ENCODE measurements at places on chromosomes 6 and 20.
A peak's percentile ranks its signal among the peaks of the same experiment; 100 is the strongest.

DNA sequence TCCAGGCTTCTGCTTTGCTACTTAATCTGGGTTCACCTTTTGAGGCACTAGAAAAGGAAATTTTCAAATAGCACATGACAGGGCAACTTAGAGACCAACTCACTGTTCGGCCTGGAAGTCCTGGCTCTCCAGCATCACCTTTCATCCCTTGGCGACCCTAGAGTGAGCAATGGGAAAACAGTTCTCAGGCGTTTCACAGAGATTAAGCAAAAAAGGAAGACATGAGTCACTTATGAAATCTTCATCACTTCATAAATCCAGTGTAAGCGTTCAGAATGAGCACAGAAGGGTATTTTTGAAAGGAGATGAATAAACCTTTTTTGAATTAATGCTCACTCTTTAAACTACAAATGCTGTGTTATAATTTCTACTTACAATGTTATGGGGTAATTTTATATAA, 104.0 kb downstream of the COL12A1 start:
- no peaks in the 10 kb centered on the region for H3K4me1 ChIP-seq
- H3K4me3 ChIP-seq: no peak overlapping the region
- no peak overlapping the region for H3K27ac ChIP-seq
- no peaks in the 10 kb centered on the region for H3K27me3 ChIP-seq

GRCh38 chr6:150276937-150277742, 91.7 kb upstream of the IYD start:
- DNase-seq: peak; percentile 20
- no peaks in the 10 kb centered on the region for H3K4me1 ChIP-seq
- H3K36me3 ChIP-seq: no peaks in the 10 kb centered on the region
- H3K27ac ChIP-seq: no peak overlapping the region

DNA sequence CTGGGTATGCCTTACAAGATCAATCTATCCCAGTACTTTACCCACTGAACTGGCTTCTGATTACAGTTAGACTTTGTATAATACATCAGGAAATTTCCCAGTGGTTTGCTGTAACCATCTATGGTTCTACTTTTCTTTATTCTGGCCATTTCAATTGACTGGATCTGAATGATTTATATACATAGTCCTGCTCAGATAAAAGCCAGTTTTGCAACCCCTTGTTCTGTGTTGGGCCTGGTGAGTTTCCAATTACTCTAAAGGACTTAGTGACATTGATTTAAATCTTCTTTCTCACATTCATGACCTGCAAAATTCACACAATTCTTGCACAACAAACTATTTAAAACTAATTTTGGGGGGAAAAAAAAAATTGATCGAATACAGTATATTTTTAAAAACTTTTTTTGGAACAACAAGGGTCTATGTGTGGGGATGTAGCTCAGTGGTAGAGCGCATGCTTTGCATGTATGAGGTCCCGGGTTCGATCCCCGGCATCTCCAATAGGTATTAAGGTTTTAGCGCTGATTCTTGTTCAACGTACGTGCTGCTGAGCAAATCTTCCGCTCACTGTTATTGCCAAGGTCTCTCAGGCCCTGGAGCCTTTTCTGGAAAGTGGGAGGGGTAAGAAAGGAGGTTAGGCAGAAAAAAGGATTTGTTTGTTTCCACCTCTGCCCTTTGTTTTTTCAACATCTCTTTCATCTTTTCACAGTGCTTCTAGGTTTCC, 117.5 kb downstream of the GPX5 start:
- H3K4me1 ChIP-seq: no peaks in the 10 kb centered on the region
- no peak for DNase-seq
- no peaks in the 10 kb centered on the region for H3K27me3 ChIP-seq

DNA sequence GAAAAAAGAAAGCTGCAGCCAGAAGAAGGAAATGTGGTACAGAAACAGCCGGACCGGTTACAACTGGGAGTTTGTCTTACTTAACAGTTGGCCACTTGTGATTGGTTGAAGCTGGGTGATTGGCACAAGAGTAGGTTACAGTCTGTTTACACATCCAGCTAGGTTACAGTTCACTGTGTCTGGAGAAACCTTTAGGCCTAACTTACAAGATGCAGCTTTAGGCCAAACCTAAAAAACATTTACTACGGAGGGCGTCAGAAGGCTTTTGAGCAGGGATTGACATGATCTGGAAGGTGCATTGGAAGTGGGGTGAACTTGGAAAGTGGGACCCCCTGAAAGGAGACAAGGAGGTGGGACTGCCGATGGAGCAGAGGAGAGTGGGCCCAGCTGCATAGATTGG, 122.3 kb downstream of the BANF2 start:
- no peaks in the 10 kb centered on the region for H3K36me3 ChIP-seq
- H3K27me3 ChIP-seq: no peaks in the 10 kb centered on the region
- DNase-seq: peak; percentile 79
- no peaks in the 10 kb centered on the region for H3K4me1 ChIP-seq
- no peak overlapping the region for H3K27ac ChIP-seq

- no peak for DNase-seq
- no peak overlapping the region for H3K27ac ChIP-seq
- peaks cover 7% of the 10 kb centered on the region for H3K4me1 ChIP-seq
- H3K36me3 ChIP-seq: no peaks in the 10 kb centered on the region
Measured at GRCh38 chr6:3226481-3227362, 731 bp downstream of the TUBB2B start.

DNA sequence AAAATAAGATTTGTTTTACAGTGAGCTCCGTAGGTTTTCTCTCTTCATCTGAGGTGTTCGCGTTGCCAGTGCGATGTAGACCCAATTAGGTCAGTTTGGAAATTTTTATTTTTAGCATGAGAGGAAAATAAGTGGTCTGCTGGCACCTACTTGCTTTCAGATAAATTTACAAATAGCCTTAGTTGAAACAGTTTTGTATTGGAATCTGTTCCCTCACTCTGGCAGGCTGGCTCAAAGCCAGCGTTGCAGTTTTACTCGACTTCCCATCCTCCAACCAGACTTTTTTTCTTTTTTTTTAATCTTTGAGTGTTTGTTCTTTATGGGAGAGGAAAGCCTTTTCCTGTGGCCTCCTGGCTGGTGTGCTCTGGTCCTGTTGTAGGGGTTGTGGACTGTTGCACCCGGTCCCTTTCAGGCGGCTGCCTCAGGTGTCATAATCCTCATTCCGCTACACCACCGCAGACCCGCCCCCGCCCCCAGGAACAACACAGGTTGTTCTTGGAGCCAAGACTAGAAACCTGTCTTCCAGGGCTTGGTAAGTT, 46.7 kb downstream of the TIAM2 start:
- no peak overlapping the region for H3K4me3 ChIP-seq
- DNase-seq: no peak
- no peaks in the 10 kb centered on the region for H3K27me3 ChIP-seq
- H3K4me1 ChIP-seq: peaks cover 3% of the 10 kb centered on the region

- no peak overlapping the region for H3K4me3 ChIP-seq
- H3K27me3 ChIP-seq: no peaks in the 10 kb centered on the region
- H3K4me1 ChIP-seq: no peaks in the 10 kb centered on the region
Measured at GRCh38 chr20:19482726-19483125, 270.3 kb downstream of the SLC24A3 start.

DNA sequence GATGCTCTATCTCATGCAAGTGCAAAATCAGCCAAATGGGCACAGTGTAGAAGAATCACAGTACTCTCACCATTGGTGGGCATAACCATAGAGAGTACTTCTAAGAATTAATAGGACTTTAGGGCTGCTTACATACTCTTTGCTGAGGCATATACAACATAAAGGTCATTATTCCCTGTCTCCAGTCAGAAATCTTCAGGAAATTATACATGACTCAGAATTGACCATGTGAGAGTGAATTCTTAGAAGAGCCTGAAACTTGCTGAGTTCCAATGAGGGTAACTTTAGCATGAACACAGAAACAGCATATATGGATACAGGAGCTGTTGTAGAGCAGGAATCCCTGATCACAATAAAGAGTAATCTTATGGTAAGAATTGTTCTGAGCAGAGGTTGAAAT, 498.7 kb downstream of the TENT5A start:
- no peaks in the 10 kb centered on the region for H3K36me3 ChIP-seq
- H3K27me3 ChIP-seq: no peaks in the 10 kb centered on the region
- DNase-seq: no peak
- H3K4me3 ChIP-seq: no peak overlapping the region
- H3K4me1 ChIP-seq: no peaks in the 10 kb centered on the region

DNA sequence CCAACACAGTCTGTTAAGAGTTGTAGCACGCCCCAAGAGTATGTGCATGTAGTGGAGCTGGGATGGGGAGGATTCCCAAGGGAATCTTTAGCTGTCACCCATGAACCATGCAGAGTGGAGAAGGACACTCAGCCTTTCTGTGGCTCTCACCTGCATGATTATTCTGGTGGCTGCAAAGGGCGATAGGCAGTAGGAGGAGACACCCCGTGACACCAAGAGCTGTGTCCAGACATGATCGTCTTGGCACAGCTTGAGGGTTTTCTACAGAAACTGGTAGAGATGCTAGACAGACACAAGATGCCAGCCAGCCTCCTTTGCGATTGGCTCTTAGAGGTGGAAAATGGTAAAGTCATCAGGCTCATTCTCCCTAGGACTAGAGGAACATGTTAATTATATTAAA, 3.1 kb upstream of the CSE1L start:
- H3K27ac ChIP-seq: no peak overlapping the region
- H3K36me3 ChIP-seq: no peaks in the 10 kb centered on the region
- peak; percentile 10 for DNase-seq
- no peaks in the 10 kb centered on the region for H3K4me1 ChIP-seq

- no peaks in the 10 kb centered on the region for H3K27me3 ChIP-seq
- no peak overlapping the region for H3K4me3 ChIP-seq
- peak overlapping the region; percentile 74 for H3K27ac ChIP-seq
- H3K36me3 ChIP-seq: no peaks in the 10 kb centered on the region
Measured at GRCh38 chr20:53786445-53787267, 193.0 kb upstream of the ZNF217 start.

DNA sequence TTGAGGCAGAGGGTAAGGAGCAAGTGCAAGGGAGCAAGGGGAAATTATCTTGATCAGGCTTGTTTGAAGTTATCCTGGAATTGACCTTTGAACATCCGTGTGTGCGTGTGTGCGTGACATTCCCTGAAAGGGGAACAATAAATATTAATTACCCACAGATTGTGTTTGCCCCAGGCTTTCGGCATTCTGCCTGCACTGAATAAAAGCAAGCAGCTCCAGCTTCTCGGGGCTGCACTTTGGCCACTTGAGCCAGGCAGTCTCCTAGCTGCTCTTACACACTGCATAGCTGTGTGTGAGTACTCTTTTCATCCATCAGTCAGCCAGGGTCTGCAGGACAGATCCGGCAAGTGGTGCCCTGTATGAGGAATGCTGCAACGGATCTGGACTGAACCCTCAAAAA, 107.7 kb upstream of the BTN3A2 start:
- H3K4me1 ChIP-seq: no peaks in the 10 kb centered on the region
- H3K36me3 ChIP-seq: no peaks in the 10 kb centered on the region
- no peak for DNase-seq
- H3K4me3 ChIP-seq: no peak overlapping the region

DNA sequence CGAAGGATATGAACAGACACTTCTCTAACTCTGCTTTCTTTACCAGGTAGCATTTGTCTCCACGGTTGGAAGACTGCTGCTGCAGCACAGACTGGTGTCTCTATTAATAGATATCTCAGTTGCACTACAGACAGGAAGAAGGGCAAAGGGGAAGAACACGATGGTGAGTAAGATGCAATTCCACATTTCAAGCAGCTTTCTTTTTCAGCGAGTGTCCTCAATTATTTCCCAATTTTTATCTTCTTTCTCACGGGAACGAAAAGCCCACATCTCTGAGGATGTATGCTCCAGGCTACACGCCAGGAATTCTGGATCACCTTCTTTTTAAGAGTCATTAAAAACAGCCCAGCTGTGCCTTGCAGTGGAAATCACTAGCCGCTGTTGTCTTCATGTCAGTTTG, 311.6 kb upstream of the ECI2 start:
- H3K27ac ChIP-seq: no peak overlapping the region
- no peak overlapping the region for H3K4me3 ChIP-seq
- DNase-seq: no peak
- H3K4me1 ChIP-seq: no peaks in the 10 kb centered on the region

- H3K27ac ChIP-seq: no peak overlapping the region
- no peak overlapping the region for H3K4me3 ChIP-seq
- H3K4me1 ChIP-seq: no peaks in the 10 kb centered on the region
- DNase-seq: no peak
- no peaks in the 10 kb centered on the region for H3K36me3 ChIP-seq
Measured at GRCh38 chr6:167565388-167565787, 240.5 kb downstream of the TTLL2 start.

DNA sequence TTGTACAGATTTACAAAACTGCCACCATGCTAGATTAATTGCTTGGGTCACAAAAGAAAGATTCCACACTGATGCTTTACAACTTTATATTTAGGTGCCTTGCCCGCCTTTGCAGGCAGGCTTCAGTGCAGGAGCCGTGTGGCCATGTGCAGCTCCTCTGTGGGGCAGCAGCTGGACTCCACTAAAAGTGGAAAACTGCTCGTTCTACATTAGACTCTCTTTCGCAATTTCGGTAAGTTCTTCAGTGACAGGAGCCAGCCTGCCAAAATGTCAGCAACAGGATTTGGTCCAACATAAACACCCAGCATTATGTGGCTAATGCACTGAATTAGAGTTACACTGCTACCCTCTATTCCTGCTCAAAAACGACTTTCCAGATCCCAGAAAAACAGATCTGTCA, 174.4 kb upstream of the KCNK16 start:
- peak; percentile 10 for DNase-seq
- H3K4me1 ChIP-seq: no peaks in the 10 kb centered on the region
- no peak overlapping the region for H3K4me3 ChIP-seq
- no peak overlapping the region for H3K27ac ChIP-seq
- H3K27me3 ChIP-seq: no peaks in the 10 kb centered on the region

GRCh38 chr6:17923401-17923863, 64.0 kb downstream of the KIF13A start:
- no peak overlapping the region for H3K27ac ChIP-seq
- no peaks in the 10 kb centered on the region for H3K4me1 ChIP-seq
- H3K4me3 ChIP-seq: no peak overlapping the region
- no peaks in the 10 kb centered on the region for H3K36me3 ChIP-seq
- no peak for DNase-seq

- no peaks in the 10 kb centered on the region for H3K4me1 ChIP-seq
- no peak for DNase-seq
- H3K36me3 ChIP-seq: no peaks in the 10 kb centered on the region
- H3K4me3 ChIP-seq: no peak overlapping the region
Measured at GRCh38 chr6:15330174-15330944, 84.5 kb downstream of the JARID2 start.

DNA sequence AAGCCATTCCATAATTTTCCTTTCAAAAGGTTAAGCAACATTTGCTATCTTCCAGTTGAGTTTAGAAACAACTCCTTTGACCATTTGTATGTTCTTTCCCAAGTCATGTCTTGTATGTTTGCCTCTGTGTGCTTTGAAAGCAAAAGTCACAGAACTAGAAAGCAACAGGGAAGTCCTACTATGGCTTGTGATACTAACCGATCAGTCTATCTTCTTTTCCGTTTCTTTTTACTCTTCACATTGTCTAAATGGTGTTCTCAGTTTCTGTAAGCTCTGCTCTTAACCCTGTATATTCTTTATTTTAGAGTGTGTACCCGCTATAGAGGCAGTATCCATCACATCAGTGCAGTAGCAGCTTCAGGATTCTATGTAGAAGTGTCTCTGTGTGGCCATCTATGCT, 32.9 kb downstream of the TMEM244 start:
- DNase-seq: no peak
- no peaks in the 10 kb centered on the region for H3K4me1 ChIP-seq
- H3K27ac ChIP-seq: no peak overlapping the region
